ENCODE measurements at places on chromosomes 5 and 9. TPM values are rescaled to one million over a fixed set of nuclear protein-coding genes. Genes with fewer than 3 reads are reported as not detected.

The GABRA6 gene
- total RNA-seq, result not detected

The PCDHA1 gene
- total RNA-seq, result not detected

The PCDHGA4 gene
- total RNA-seq, result not detected

The PCDHA11 gene
- 0.27 TPM for total RNA-seq

The TAS2R1 gene
- not detected for total RNA-seq

The EDIL3 gene
- total RNA-seq, result 0.32 TPM

The TLX3 gene
- 4.6 TPM for total RNA-seq

DNA sequence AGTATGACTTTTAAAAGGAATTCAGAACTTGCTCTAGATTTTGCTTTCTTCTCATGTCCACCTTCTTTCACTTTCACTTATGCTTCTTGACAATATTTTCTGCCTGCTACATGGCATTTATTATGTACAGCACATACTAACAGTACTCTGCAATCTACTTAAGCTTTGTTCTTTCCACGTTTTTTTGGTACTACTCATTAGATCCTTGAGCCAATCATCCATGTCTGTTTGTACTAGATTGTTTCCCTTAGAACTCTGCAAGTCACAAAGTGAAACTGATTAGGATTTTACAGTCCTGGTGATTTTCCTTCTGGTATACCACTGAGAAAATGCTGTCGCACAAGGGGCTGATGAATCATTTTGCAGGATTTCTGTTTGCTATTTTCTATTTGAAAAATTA, 78.3 kb downstream of the PARP8 start:
- DNase-seq, result no peak

DNA sequence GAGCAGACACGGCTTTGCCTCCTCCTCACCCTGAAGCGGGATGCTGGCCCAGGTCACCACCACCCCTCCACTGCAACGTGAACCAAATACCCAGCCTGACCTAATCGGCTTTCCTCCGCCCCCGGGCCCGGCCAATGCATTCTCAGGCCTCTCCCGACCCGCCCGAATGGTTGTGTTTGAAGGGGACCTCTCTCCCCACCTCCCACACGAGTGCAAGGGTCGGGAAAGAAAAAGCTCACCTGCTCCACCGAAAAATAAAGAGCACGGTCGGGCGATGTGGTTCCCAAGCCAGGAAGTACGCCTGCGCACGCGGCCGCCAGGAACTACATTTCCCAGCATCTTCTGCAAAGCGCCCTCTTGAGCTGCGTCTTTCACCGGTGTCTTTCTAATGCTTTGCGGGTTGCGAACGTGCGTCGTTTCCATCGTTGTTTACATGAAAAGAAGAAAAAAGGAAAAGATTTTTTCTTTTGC, at the start of gene ZNF883:
Gene ZNF883 (minus strand): TSS at position 282 of the 471 bp plus-strand sequence.
- DNase-seq, result no peak

- DNase-seq, result no peak
These were observed 722.0 kb upstream of the ADAMTS16 start for GRCh38 chr5:4418084-4418483.

- DNase-seq, result no peak
These were observed 246.6 kb upstream of the CCNG1 start for GRCh38 chr5:163190784-163191183.

- DNase-seq, result no peak
These were observed 38.8 kb upstream of the SHB start for GRCh38 chr9:38107811-38108304.

GRCh38 chr5:8807636-8808035, 738.2 kb downstream of the SEMA5A start:
- DNase-seq, result no peak

DNA sequence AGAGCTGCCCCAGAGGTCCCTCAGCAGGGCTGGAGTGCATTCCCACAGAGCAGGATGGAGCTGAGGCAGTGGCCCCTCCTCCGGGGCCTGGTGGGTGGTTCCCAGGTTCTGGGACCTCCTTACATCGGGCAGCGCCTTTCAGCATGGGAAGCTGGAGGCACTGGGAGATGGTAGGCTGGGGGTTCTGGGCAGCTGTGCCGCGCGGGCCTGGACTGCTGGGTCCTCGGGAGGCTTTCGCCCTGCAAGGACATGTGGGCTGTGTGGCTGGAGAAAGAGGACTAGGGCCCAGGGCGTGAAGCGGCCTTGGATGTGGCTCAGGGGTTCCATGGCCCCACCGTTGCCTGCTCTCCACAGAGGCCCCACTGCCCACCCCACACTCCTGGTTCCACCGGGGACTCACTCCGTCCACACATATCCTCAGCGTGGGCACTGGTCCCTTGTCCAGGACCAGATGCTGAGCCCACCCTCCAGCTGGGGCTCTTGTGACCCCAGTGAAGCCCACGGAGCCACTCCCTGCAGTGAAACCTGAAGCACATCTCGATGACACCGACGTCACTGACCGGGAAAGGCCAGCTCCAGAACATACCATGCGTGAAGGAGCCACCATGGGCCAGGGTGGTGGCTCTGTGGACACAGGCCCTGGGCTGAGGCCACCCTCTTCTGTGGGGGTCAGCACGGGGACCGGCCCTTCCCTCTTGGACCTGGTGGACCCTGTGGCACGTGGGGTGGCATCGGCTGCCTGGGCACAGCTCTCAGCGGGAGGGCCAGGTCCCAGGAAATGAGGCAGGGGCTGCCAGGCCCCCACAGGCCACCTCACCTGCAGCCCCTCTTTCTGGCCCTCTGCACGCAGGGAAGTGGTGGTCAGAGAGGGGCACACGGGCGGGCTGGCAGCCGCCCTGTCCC, 31.5 kb upstream of the NKD2 start:
- no peak for DNase-seq

GRCh38 chr5:88833371-88834130, 49.4 kb downstream of the MEF2C start:
- DNase-seq, result no peak

- no peak for DNase-seq
These were observed 1.1 kb upstream of the APBA1 start for GRCh38 chr9:69673311-69673640.

- no peak for DNase-seq
These were observed at the start of gene ABO for GRCh38 chr9:133275105-133276000. TSS of gene ABO (minus strand) at chr9:133275201.

- DNase-seq, result no peak
These were observed 614.1 kb downstream of the PTPRD start for GRCh38 chr9:9998491-9999287.

- no peak for DNase-seq
These were observed 75.1 kb downstream of the MROH2B start for GRCh38 chr5:40995801-40996586.

DNA sequence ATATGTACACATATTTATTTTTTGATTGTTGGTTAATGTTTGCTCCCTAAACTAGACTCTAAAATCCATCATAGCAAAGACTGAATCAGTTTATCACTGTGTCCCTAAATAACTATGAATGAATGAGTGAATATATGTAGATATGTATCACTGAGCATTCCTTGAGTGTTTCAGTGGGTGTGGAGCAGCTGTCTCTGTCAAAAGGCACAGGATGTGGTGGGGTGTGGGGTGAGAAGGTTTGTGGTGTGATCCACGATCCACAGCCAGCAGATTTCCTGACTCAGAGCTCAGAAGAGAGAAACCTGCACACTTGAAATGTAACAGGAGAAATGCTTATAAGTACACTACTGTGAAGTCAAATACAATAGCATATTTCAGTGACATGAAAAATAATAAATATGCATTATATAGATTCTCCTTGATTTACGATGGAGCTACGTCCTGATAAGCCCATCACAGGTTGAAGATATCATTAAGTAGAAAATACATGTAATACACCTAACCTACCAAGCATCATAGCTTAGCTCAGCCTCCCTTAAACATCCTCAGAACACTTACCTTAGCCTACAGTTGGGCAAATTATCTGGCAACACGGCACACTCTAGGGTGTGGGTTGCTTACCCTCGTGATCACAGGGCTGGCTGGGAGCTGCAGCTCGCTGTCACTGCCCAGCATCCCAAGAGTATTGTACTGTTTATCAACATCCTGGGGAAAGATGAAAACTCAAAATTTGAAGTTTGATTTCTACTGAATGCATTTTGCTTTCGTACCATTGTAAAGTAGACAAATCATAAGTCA, 287.0 kb downstream of the GAS1 start:
- no peak for DNase-seq

- DNase-seq, result no peak
These were observed 189.0 kb upstream of the PPP1R26 start for GRCh38 chr9:135290566-135290965.
